ENCODE measurements at places on chromosomes 4 and X.

DNA sequence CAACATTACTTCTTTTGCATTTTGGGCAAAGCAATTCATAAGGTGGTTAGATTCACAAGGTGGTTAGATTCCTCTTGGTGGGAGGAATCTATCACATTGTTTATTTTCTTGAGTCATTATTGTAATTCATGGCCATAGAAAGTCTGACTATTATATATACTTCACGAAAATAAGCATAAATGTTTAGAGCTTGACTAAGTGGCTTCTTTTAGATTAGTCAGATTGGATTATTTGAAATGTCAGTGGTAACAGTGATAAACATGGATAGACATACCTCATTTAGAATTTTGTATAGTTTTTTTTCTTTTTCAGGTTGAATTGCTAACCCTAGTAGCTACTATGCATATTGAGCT lies 24.9 kb upstream of the DYNLT3 start:
- no peak for DNase-seq

DNA sequence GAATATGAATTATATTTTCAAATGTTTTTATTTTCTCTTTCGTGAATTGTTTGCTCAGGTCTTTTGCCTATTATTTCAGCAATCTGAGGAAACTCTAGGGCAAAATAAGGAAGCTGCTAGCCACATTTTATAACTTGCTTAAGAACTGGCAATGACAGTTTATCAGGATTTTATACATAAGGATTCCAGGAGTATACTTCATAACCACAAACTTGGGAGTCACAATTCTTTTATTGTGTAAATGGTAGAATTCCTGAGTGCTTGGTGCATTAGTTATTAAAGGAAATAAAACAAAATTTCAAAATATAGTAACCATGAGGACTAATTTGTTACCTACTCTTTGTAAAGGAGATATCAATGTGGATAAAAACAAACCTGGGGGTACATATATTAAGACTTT lies 54.4 kb downstream of the PALLD start:
- no peak for DNase-seq

GRCh38 chr4:32624943-32625603 lies 1904.9 kb downstream of the PCDH7 start:
- no peak for DNase-seq

- DNase-seq, result no peak
Measured at GRCh38 chr4:33060674-33061542, 2340.7 kb downstream of the PCDH7 start.

GRCh38 chrX:19100586-19100985 lies 21.7 kb downstream of the ADGRG2 start:
- DNase-seq, result no peak

- no peak for DNase-seq
Measured at GRCh38 chr4:2823301-2823670, 20.4 kb upstream of the ADD1 start.

DNA sequence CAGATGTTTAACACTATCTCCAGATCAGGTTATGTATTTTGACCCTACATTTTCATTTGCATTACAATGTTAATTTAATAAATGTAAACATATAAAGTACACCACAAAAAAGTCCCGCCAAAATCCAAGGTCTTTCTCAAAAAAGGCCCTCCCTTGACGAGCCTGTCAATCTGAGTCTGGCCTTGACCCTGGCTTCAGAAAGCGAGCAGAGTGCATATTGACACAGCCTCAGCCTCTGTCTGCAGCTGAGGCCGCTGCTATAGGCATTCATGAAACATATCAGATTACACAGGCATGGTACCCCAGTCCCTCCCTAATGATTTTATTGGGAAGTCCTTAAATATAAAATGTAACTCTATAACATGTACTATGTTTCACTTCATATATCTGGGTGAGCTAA lies 6.2 kb downstream of the MBNL3 start:
- no peak for DNase-seq

GRCh38 chr4:75180217-75180616 lies 247.3 kb downstream of the PARM1 start:
- no peak for DNase-seq

DNA sequence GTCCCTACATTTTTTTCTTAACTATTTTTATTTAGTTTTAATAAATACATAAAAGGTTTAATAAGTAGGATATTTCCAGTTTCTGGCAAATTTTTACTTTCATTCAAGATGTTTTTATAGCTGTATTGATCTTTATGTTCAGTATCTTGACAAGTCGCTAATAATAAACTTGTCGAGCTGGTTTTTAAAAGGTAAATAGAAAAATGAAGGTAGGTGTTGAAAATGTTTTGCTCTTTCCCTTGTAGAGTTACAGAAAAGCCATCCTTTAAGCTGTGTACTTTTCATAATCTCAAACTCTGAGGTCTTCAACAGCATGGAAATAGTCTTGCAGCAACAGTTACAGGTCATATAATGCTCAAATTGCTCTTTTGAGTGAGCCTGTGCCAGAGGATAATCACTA lies 52.6 kb downstream of the RS1 start:
- no peak for DNase-seq

- DNase-seq, result no peak
Measured at GRCh38 chr4:110020139-110020538, 107.5 kb downstream of the EGF start.

DNA sequence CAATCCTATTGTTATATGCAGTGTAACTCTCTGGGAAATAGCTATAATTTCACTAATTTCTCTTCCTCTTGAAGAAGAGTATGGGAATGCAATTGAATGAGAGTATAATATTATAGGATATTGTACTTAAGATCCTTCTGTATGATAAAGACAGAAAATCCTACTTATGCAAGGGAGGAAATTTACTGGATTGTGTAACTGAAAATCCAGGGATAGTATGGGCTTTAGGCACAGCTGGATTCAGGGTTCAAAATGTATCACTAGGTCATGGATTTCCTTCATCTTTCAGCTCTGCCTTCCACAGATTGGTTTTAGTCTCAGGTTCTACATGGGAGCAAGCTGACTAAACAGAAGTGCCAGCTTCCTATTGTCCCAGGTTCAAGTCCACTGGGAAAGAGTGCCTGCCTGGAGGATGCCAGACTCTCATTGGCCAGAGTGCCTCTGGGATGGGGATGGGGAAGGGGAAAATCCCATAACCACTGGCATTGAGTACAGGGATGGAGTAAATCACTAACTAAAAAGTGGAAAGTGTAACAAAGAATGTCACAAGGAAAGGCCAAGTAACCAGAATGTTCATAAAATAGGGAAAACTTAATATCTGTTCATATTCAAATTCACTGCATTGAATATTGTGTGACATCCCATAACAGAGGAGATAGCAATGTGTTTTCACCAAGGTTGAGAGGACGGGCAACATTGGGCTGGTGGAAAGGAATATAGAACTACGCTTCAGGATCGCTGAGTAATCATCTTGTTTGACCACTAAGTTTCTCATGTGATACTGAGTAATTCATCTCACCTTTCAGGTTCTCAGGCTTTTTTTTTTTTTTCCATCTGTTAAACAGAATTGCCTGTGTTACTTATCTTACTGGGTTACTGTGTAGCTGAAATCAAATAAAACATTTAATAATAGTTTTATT lies 75.7 kb downstream of the ANXA3 start:
- DNase-seq, result no peak

DNA sequence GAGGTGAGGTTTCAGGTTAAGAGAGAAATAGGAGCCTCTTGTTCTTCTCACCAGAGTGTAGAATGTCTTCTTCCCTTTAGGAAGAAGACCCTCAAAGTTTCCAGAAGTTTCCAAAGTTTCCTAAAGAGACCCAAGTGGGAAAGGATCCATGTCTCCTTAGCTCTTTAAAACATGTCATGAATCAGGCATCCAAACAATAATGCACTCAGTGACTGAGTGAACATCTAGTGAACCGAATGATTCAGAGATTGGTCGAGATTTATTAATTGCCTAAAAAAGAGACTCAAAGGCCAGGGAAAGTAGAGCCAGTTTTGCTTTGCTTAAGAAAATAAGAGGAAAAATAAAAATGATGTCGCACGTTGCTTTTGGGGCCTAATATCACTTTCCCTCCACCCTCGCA lies 29.4 kb downstream of the FGF5 start:
- no peak for DNase-seq

DNA sequence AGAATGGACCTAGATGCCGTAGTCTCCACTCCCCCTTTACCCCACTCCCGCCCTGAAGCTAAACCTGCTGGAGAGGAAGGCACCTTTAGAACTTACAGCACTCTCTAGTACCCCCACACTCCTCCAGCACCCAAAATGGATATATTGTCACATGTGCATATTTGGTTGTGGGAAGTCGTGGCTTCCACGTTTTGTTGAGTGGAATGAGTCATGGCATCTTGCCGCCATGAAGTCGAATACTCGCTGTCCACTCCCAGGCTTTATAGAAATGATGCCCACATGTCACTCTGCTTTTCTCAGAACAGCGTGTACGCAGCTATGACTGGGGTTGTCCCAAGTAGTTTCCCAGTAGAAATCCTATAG lies 545 bp downstream of the ABCE1 start:
- no peak for DNase-seq

GRCh38 chr4:123496421-123496820 lies 99.8 kb downstream of the SPRY1 start:
- no peak for DNase-seq

DNA sequence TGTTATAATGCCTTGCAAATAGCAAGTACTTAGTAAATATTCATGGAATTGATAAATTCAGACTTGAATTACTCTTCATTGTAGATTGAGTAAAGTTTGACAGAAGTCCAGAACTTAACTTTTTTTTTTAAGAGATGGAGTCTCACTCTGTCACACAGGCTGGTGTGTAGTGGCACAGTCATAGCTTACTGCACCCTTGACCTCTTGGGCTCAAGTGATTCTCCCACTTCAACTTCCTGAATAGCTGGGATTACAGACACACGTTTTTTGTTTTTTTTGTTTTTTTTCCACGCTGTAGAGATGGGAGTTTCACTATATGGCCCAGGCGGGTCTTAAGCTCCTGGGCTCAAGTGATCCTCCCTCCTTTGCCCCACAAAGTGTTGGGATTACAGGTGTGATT lies 32.1 kb downstream of the UBE2K start:
- DNase-seq, result no peak

GRCh38 chr4:85416094-85416493 lies 58.9 kb upstream of the ARHGAP24 start:
- DNase-seq, result no peak
